Lower lobe of right lung (tissue), 2 donors: ENCODE measurements at places on chromosomes 11 and 22. TPM values are rescaled to one million over a fixed set of nuclear protein-coding genes. Genes with fewer than 3 reads are reported as not detected.

PAX6 gene
- not detected for total RNA-seq

CHRNA10 gene
- total RNA-seq: 1.7 TPM

OR52B4 gene
- total RNA-seq: not detected

PRAME gene
- not detected for total RNA-seq

UBQLNL gene
- total RNA-seq: 1.1 TPM

HIRA gene
- total RNA-seq: 27.9 TPM

MAPK8IP2 gene
- 1.7 TPM for total RNA-seq

SAA2 gene
- 24.7 TPM for total RNA-seq

TSPAN4 gene
- 140 TPM for total RNA-seq

TP53AIP1 gene
- not detected for total RNA-seq

DLG2 gene
- 7.2 TPM for total RNA-seq

MADD gene
- total RNA-seq: 53.7 TPM

DNA sequence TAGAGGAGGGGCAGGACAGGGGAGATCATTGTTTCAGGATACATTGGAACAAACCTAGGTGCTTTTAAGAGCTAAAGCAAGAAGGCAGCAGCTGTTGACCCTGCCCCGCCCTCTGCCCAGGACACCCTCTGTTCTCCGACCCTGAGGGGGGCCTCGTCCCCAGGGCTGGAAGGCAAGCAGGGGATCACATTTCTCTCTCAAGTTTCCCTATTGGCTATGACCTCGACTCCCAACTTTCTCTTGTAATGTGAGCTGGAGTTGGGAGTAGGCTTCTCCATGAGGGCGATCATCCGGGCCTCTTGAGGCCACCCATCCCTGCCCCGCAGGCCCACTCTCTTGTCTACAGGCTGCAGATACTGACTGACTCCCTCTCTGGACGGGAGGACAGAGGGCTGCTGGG, 37.7 kb downstream of the DSCAML1 start:
- no peaks in the 10 kb centered on the region for H3K36me3 ChIP-seq
- H3K4me3 ChIP-seq: no peak overlapping the region
- no peaks in the 10 kb centered on the region for H3K27me3 ChIP-seq
- H3K27ac ChIP-seq: no peak overlapping the region
- H3K4me1 ChIP-seq: no peaks in the 10 kb centered on the region

GRCh38 chr11:21511835-21512440, 680.9 kb upstream of the ANO5 start:
- H3K27ac ChIP-seq: no peak overlapping the region
- H3K27me3 ChIP-seq: no peaks in the 10 kb centered on the region
- no peak overlapping the region for H3K4me3 ChIP-seq
- peak; percentile 69 for DNase-seq
- no peaks in the 10 kb centered on the region for H3K36me3 ChIP-seq

DNA sequence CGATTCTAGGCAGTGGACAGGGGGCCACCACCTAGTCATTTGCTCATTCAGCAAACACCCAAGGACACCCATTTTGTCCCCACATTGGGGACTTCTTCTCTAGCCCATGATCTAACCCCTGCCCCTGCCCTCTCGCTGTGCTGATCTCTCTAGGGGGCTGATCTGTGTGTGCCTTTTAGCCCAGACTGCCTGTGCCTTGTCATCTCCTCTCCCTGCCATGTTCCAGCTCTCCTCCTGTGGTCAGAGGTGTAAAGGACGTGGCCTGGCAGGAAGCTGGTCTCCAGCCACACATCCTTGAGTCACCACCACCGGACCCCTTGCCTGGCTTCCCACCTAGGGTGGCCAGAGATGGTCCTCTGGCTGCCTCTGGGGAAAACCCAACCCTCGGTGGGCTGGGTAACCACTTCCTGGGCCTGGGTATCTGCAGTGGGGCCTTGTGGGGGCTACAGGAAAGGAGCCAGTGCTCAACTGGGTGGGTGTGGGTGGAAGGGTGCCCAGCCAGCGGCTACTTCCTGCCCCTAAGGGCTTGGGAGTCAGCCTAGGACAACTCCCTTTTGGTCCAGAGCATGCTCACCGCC, 1.3 kb downstream of the CTSW start:
- no peak overlapping the region for H3K4me3 ChIP-seq
- H3K36me3 ChIP-seq: peaks cover 36% of the 10 kb centered on the region
- no peak overlapping the region for H3K27ac ChIP-seq
- peak; percentile 34 for DNase-seq
- peaks cover 7% of the 10 kb centered on the region for H3K4me1 ChIP-seq

GRCh38 chr11:43942662-43943371, 380 bp downstream of the C11orf96 start:
- peaks cover 18% of the 10 kb centered on the region for H3K4me1 ChIP-seq
- H3K4me3 ChIP-seq: peak overlapping the region; percentile 69
- H3K27me3 ChIP-seq: peaks cover 34% of the 10 kb centered on the region
- H3K36me3 ChIP-seq: no peaks in the 10 kb centered on the region
- peak; percentile 52 for DNase-seq
- H3K27ac ChIP-seq: peak overlapping the region; percentile 84

DNA sequence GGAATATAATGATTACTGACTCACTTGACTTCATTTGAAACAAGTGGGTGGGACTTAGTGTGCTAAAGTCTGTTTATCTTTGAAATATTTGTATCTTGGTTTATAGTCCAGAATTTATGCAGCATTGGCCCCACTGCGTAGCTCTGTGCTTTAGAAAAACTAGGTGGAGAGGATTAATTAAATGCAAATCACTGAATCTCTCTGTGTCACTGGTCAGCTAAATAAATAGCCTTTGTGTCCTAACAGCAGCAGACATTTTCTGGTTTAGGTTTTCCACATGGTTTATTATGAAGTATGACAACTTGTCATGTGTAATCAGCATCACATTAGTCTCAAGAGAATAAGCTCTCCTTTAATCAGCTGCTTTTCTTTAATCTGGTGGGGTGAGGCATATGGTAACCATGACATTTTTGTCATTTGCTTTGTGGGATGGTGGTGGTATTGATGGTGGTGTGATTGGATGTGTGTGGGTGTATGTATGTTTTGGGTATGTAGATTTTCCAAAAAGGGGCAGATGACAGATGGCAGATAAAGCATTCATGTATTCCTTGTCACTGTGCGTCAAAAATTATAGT, 33.9 kb downstream of the BCL2L13 start:
- peaks cover 11% of the 10 kb centered on the region for H3K4me1 ChIP-seq
- no peak overlapping the region for H3K27ac ChIP-seq
- H3K4me3 ChIP-seq: no peak overlapping the region
- DNase-seq: no peak
- H3K27me3 ChIP-seq: no peaks in the 10 kb centered on the region

DNA sequence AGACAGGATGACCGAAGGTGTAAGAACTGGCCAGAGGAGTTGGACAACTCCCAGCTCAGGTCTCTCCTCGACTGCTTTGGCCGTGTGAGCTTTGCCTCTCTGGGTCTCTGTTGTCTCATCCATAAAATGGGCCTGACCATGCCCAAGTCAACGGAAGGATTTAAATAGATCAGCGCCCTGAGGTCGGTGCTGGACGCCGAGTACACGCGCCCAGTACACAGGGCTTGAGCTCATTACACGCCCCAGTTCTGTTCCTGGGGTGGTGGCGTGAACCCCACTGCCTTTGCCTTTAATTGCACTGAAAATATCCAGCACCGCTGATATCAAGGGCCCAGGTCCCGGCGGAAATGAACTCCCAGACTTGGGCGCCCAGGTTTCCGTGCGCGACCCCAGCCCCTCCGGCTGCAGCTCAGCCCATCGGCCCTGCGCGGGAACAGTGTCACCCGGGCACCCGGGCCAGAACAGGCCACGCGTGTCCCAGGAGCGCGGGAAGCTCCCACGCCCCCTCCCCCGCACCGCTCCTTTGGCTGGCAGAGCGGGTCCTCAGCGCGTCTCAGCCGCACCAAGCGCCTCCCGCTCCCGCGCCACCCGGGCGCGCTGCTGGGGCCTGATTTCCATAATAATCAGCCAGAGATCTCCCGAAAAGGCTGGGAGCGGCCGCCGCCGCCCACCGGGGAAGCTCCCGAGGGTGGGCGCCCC, 42.2 kb downstream of the CYTH4 start:
- no peak for DNase-seq
- H3K4me1 ChIP-seq: peaks cover 4% of the 10 kb centered on the region
- H3K4me3 ChIP-seq: no peak overlapping the region
- H3K36me3 ChIP-seq: no peaks in the 10 kb centered on the region
- peaks cover 61% of the 10 kb centered on the region for H3K27me3 ChIP-seq
- H3K27ac ChIP-seq: no peak overlapping the region

- peaks cover 6% of the 10 kb centered on the region for H3K4me1 ChIP-seq
- no peak overlapping the region for H3K27ac ChIP-seq
- H3K27me3 ChIP-seq: no peaks in the 10 kb centered on the region
Measured at GRCh38 chr11:74533421-74533820, 39.9 kb upstream of the LIPT2 start.

GRCh38 chr11:94170953-94171352, 42.3 kb downstream of the PANX1 start:
- no peaks in the 10 kb centered on the region for H3K4me1 ChIP-seq
- no peaks in the 10 kb centered on the region for H3K27me3 ChIP-seq
- H3K27ac ChIP-seq: no peak overlapping the region

DNA sequence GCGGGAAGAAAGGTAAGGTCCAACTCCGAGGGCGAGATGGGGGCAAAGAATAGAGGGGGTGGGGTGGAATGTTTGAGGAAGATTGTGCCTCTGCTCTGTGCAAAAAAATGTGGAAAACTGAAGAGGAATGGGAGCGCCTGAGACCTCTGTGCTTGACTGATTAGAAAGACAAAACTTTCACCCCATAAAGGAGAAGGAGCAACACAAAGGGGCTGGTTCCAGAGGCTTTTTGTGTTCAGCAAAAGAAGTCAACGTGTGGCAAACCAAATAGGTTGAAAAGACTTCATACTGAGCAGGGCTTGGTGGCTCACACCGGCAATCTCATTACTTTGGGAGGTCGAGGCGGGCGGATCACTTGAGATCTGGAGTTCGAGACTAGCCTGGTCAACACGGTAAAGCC, 50.8 kb downstream of the GRAMD1B start:
- H3K27me3 ChIP-seq: no peaks in the 10 kb centered on the region
- no peaks in the 10 kb centered on the region for H3K36me3 ChIP-seq
- H3K4me1 ChIP-seq: peaks cover 10% of the 10 kb centered on the region
- no peak overlapping the region for H3K27ac ChIP-seq
- DNase-seq: no peak

GRCh38 chr11:71525938-71526495, 1.1 kb upstream of the KRTAP5-7 start:
- DNase-seq: no peak
- no peaks in the 10 kb centered on the region for H3K36me3 ChIP-seq
- no peak overlapping the region for H3K4me3 ChIP-seq
- H3K4me1 ChIP-seq: no peaks in the 10 kb centered on the region
- no peaks in the 10 kb centered on the region for H3K27me3 ChIP-seq
- H3K27ac ChIP-seq: no peak overlapping the region
